ENCODE measurements at places on chromosomes 2 and 18. TPM values are rescaled to one million over a fixed set of nuclear protein-coding genes. Genes with fewer than 3 reads are reported as not detected.

The GCG gene
- 0.23 TPM for polyA plus RNA-seq

- no peak for DNase-seq
These were observed 34.7 kb downstream of the KIDINS220 start for GRCh38 chr2:8802741-8803140.

The DPP10 gene
- polyA plus RNA-seq = not detected

The FOXI3 gene
- not detected for polyA plus RNA-seq

The FEV gene
- polyA plus RNA-seq = not detected

The CCDC85A gene
- polyA plus RNA-seq = 1.8 TPM

The IL36B gene
- not detected for polyA plus RNA-seq

Data from psoas muscle (tissue), 8 donors.